ENCODE measurements at places on chromosomes 3 and 15. TPM values are rescaled to one million over a fixed set of nuclear protein-coding genes. Genes with fewer than 3 reads are reported as not detected.

Gene SERINC4
- total RNA-seq: 0.31 TPM

Gene SLC27A2
- total RNA-seq: 54.7 TPM

Gene SGO1
- total RNA-seq: 38.0 TPM

Gene EEF1AKMT4
- total RNA-seq: 9.9 TPM

Gene CYB561D2
- total RNA-seq: 18.1 TPM

Gene GOLGA8T
- total RNA-seq: 0.49 TPM

Gene EPHB1
- not detected for total RNA-seq

Gene PXYLP1
- 9.7 TPM for total RNA-seq

Gene SYNPR
- not detected for total RNA-seq

Gene GTF2A2
- total RNA-seq: 141 TPM

Gene RETNLB
- total RNA-seq: not detected

Gene SCG5
- 2.0 TPM for total RNA-seq

Gene SH2D7
- total RNA-seq: not detected

Gene FOXL2
- not detected for total RNA-seq

Gene ANKRD63
- total RNA-seq: not detected

Gene OSTN
- total RNA-seq: not detected

GRCh38 chr3:197949191-197949777 is 706 bp upstream of the RPL35A start:
- DNase-seq: no peak

DNA sequence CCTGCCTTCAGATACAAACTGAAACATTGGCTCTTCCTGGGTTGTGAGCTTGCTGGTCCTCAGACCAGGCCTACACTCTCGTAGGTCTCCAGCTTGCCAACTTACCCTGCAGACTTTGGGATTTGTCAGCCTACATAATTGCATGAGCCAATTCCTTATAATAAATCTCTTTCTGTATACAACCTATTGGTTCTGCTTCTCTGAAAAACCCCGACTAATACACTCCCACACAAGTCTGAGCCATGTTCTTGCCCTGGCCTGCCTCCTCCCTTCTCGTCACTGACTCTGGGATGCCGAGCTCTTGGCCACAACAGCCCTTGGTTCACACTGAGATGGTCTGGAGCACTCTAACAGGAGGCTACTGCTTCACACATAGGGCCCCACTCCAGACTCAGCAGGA is 9.5 kb downstream of the CYP19A1 start:
- DNase-seq: no peak

DNA sequence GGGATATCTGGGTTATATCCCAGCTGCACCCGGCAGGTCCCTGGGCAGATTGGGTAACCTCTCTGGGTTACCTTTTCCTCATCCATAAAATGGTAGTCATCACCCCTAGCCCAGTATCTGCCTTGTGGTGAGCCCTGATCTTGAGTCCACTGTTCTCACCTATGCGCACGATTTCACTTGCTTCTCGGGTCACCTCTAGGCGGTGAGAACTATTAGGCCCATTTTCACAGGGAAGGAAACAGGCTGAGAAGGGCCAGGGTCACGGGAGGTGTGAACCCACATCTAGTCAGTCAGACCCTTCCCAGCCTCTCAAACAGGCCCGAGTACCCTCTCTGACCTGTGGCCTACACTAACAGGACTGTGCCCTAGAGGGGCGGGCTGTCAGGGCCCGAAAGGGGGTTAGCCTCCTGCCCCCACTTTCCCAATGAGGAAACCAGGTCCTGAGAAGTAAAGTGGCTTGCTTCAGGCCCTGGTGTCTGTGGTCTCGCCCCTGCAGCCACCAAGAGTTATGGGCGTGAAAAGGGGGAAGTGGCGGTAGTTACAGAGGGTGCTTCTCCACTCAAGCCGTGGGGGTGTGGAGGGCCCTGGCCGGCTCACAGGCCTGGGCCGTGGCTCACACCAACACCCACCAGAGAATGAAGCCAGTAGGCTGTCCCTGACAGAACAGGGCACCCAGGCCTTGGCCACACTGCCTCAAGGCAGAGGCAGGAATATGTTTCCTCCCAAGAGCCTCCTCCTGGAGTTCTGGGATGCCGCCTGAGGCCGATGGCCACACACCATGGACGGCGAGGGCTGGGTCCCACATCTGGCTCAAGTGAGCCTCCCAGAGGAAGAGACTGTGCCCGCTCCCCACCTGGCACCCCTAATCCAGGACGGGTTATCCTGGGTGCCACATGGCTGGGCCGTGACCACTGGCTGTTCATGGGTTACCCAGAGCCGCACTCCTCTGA is 19.5 kb downstream of the PSTPIP1 start:
- DNase-seq: no peak

DNA sequence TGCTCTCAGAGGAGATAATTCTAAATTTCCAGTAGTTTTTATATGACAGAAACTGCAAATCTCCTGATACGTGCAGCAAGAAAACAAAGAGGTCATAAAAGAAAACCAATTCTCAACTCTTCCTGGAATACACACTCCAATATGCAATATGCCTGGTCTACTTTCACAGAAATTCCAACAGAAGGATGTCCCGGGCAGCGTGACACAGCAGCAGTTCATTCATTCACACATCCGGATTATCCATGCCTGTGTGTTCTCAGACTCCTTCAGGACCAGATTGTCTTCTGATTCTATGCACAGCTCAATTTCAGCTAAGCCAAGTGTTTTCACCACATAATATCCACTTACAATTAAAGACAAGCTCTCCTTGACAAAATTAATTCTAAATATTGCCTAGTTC is 64.3 kb downstream of the FBN1 start:
- no peak for DNase-seq

- no peak for DNase-seq
Measured at GRCh38 chr3:98027085-98027446, 8.0 kb downstream of the GABRR3 start.

DNA sequence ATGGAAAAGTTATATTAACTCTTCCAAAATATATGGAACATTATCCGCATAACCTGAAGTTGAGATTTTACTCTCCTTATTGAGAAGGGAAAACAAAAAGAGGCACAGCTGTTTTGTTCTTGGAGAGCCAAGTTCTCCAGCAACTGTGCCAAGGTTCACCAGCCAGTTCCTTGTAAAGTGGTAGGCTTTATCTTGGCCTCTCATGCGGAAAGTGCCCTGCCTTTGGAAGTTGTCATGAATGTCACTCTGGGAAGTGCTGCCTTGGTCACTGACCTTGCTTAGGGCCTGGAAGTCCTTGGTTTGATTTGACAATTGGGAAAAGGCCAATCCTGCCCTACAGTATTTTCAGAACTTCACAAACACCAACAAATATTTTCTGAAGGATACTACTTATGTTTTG is 44.2 kb upstream of the THRB start:
- no peak for DNase-seq

DNA sequence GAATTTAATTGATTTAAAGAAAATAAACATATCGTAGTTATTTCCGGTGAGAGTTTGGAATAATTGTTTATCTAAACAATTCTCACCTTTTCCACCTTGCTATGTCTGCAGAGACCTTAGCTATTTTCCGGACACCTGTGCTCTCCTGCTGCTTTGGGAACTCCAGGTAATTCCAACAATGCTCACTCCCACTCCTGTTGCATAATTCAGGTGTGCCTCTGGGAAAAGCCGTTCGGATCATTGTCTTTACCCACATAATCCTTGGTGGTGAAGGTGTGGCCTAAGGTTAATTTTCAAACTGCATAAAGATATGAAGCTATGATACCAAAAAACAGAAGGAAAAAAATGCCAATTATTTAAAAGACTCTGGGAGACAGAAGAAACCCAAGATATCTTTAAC is 59.4 kb downstream of the LDHAL6B start:
- no peak for DNase-seq

DNA sequence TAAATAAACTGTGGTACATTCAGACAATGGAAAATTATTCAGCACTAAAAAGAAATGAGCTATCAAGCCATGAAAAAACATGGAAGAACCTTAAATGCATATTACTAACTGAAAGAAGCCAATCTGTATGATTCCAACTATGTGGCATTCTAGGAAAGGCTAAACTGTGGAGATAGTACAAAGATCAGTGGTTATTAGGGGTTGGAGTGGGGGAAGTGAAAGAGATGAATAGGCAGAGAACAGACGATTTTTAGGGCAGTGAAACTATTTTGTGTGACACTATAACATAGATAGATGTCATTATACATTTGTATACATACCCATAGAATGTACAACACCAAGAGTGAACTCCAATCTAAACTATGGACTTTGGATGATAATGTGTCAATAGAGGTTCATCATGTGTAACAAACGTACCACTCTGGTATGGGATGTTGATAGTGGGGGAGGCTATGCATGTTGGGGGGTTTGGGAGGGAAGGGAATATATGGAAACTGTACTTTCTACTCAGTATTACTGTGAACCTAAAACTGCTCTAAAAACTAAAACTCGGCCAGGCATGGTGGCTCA is 29.0 kb downstream of the RAB27A start:
- DNase-seq: no peak

DNA sequence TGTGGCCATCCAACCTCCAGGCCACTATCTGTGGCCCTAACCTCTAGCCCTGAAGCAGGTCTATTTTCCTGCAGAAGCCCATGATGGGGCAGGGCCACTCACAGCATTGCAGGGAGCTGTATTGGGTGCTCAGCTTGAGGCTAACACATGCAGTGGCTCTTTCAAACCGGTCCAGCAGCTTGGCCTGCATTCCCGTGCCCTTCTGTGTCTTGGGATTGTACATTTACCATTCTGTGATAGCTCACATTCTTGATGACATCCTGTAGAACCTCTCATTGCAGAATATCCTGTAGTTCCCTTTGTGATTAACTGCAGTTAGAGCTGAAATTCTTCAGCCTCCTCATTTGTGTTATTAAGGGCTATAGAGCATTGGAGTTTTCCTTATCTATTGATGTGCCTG is 60.8 kb upstream of the ANKRD34C start:
- no peak for DNase-seq

- DNase-seq: no peak
Measured at GRCh38 chr3:197371591-197372046, 73.2 kb upstream of the DLG1 start.

- DNase-seq: no peak
Measured at GRCh38 chr3:15096046-15096445, 2.9 kb downstream of the RBSN start.

DNA sequence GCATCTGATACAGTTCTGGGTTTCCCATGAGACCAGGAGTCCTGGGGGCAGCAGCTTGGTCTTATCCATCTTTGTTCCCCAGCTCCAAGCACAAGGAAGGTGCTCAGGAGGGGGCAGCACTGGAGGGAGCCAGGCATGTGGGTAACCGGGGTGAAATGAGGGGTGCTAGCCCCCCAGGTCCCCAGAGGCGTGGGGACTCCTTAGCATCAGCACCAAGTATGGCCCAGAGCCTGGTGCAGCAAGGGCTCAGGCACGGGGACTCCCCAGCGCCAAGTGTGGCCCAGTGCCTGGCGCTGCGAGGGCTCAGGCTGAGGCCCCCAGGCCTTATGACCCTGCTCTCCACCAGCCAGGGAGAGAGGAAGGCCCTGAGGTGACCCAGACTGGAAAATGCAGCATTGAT is 94.1 kb downstream of the CHSY1 start:
- no peak for DNase-seq

- DNase-seq: no peak
Measured at GRCh38 chr3:111173328-111173900, 101.8 kb downstream of the NECTIN3 start.

GRCh38 chr3:18415167-18415566 is 10.0 kb downstream of the SATB1 start:
- no peak for DNase-seq

DNA sequence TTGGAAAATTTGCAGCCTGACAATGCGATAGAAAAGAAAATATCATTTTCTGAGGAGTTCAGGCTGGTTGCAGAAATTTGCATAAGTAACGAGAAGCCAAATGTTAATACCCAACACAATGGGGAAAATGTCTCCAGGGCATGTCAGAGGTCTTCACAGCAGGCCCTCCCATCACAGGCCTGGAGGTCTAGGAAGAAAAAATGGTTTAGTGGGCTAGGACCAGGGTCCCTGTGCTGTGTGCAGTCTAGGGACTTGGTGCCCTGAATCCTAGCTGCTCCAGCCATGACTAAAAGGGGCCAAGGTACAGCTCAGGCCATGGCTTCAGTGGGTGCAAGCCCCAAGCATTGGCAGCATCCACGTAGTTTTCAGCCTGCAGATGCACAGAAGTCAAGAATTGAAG is 14.5 kb upstream of the AP4E1 start:
- no peak for DNase-seq

DNA sequence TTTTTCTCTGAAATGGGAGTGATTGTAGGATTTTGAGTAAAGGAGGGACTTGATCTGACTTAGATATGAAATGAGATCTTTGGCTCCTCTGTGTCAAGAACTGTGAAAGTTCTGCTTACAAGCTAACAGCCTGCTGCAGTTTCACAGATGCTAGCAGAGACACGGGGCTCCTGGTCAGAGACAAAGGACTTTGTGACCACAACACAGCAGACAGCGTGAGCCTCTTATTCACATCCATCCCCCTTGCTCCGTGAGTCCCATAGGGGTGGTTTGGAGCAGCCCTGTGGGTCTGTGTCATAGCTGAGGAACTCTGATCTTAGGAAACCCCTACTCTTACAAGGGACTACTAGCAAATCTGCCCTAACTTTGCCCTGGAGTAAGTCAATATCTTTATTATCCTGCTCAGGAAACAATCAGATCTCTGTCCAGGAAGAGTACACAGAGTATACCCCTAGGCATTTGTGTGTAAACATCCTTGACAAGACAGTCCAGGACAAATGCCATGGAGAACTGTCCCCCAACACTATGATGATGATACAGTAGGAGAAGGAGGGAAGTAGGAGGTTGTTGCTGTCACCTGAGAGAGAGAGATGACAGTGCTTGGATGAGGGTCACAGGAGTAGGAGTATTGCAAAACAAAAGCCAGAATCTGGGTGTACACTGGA is 80.0 kb downstream of the CLSTN2 start:
- DNase-seq: no peak

GRCh38 chr3:125395091-125395490 is 20.0 kb upstream of the ZNF148 start:
- DNase-seq: no peak

- no peak for DNase-seq
Measured at GRCh38 chr3:138862531-138862923, 27.8 kb upstream of the PIK3CB start.

DNA sequence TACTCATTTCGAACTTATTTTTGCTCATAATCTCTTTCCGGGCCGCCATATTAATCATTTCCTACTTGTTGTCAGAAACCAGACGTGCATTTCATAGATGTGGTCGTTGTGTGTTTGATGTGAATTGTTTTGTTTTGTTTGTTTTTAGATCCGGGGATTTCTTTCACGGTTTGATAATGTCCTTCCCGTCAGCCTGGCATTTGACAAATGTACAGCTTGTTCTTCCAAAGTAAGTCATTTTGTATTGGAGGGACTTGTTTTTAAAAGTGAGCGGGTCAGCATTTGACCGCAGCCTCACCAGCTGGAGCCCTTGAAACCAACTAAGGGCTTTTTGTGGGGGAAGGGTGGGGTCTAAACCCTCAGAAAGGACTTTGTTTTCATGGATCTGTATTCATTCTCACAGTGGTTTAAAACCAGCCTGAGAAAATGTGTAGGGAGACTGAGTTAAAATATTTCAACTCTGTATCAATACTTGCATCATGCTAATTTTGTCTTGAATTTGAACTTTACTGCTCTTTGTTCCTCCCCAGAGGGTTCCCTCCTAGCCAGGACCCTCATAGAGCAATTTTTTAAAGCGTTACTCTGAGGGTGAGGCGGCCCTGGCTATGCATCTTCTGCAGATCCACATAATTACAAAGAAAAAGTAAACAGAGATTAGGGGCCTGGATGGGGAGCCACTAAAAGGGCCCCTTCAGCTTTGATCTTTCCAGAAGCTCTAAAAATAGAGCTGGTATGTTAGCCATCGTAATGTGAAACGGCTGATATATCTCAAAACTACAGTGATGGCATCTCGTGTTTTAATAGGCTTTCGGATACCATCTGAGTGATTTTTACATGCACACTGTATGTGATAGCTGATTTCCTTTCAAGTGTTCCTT is 107.9 kb downstream of the ATG7 start:
- no peak for DNase-seq

GRCh38 chr3:190575437-190576185 is 61.7 kb downstream of the IL1RAP start:
- no peak for DNase-seq

All from activated naive CD4-positive, alpha-beta T cell treated with anti-CD3 and anti-CD28 coated beads, Interleukin-2, amount 50 U/mL, for 72 hours (primary cell).